ENCODE measurements at places on chromosomes 11 and 22.

- DNase-seq = no peak
Observed at GRCh38 chr11:19193916-19194315, 7.9 kb downstream of the CSRP3 start.

GRCh38 chr11:68840661-68841653 is 759 bp downstream of the CPT1A start:
- peak; percentile 22 for DNase-seq

DNA sequence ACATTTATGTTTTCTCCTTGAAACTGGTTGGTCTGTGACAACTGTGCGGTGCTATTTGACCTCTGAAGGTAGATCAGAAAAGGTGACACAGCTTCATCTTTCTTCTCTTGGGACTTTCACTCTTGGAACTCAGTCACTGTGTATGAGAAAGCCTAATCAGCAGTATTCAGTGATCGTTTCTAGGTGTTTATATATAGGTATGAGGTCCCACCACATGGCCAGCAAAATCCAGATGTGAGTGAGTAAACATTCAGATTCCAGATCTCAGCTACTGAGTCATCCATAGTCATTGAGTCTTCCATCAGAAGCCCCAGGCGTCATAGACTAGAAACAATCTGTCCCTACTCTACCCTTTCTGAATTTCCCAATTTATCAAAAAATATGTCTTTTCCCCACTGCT is 117.3 kb upstream of the CTSC start:
- DNase-seq = no peak

GRCh38 chr22:17637490-17638181 is 921 bp upstream of the BCL2L13 start:
- no peak for DNase-seq

- no peak for DNase-seq
Observed at GRCh38 chr11:108757630-108758029, 92.8 kb downstream of the DDX10 start.

Data from OCI-LY7 (cell line).